ENCODE measurements at places on chromosomes 11 and 22. TPM values are rescaled to one million over a fixed set of nuclear protein-coding genes. Genes with fewer than 3 reads are reported as not detected.

- DNase-seq: no peak
Measured at GRCh38 chr22:36336246-36337182, 51.3 kb downstream of the MYH9 start.

DNA sequence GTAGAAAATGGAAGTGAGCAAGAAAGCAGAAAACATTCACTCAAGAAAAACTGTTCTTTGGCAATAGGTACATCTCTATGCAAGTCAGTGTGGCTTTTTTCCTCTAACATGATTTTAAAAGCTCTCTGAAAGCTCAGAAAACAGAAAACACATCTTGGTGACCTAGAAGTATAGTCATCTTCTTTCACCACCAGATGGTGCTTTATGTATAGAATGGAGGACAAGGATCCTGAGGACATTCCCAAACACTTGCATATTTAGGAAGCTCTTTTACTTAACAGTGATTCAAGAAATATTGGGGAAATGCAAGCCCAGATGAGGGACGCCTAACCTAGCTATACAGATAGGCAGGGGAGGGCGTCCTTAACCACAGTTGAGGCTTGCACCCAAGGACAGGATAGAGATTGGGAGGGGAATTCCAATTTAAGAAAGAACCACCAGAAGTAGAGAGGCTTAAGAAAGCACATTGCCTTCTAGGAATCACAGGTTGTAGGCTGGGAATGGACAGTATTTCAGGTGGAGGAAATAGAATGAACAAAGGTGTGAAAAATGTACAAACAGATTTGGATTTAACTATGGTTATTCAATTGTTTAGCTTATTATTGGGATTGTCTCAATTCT is 13.8 kb upstream of the CCDC81 start:
- peak; percentile 45 for DNase-seq

GRCh38 chr11:31827455-31828206 is 16.5 kb upstream of the PAX6 start:
- DNase-seq: no peak

- no peak for DNase-seq
Measured at GRCh38 chr11:68854273-68854958, 12.7 kb upstream of the CPT1A start.

- DNase-seq: no peak
Measured at GRCh38 chr11:124676386-124676785, 2.7 kb downstream of the SPA17 start.

Gene MPZL3
- polyA plus RNA-seq: 1.7 TPM

Gene DMC1
- 7.6 TPM for polyA plus RNA-seq

Gene OR2AG2
- polyA plus RNA-seq: 0.04 TPM

GRCh38 chr11:93689240-93689639 is 27.8 kb downstream of the CEP295 start:
- DNase-seq: no peak

Gene PTGDR2
- polyA plus RNA-seq: 1.2 TPM

Gene SLC5A4
- 0.78 TPM for polyA plus RNA-seq

- no peak for DNase-seq
Measured at GRCh38 chr11:69115586-69116560, 39.9 kb upstream of the SMIM38 start.

Gene C11orf54
- polyA plus RNA-seq: 40.1 TPM

Gene MEI1
- not detected for polyA plus RNA-seq

GRCh38 chr11:126172596-126173038 is 38.8 kb downstream of the RPUSD4 start:
- no peak for DNase-seq

- no peak for DNase-seq
Measured at GRCh38 chr22:44331881-44332714, 19.3 kb upstream of the SHISAL1 start.

- DNase-seq: no peak
Measured at GRCh38 chr11:46686886-46687795, 13.3 kb downstream of the ARHGAP1 start.

DNA sequence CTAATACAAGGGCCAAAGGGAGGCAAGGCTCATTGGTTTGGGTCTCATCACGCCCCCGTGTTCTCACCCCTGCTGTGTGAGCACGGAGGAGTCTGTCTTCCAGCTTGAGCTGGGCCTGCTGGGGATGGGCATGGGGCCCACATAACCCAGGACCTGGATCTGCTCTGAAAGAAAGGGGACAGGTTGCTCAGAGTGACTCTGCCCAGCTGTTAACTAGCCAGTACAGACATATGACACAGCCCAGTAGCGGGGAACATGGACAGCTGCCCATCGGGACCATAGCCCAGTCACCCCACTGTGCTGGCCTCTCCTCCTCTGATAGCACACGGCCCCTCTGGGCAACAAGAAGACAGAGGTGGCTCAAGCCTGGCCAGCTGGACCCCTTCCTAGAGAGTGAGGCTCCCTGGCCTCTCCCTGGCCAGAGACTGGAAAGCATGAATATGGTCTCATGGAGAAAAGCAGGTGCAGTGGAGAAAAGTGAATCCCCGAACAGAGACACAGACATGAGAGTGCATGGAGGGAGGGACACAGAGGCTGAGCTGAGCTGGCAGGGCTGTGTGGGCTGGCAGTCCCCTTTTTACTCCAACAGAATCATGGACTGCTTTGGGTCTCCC is 973.9 kb downstream of the BRD1 start:
- DNase-seq: no peak

GRCh38 chr22:25680956-25681355 is 61.0 kb upstream of the MYO18B start:
- DNase-seq: peak; percentile 44

Gene RBM4
- polyA plus RNA-seq: 147 TPM

Gene ACTN3
- 61.4 TPM for polyA plus RNA-seq

Gene C11orf97
- not detected for polyA plus RNA-seq

GRCh38 chr11:18324381-18324780 is 2.0 kb downstream of the GTF2H1 start:
- no peak for DNase-seq

DNA sequence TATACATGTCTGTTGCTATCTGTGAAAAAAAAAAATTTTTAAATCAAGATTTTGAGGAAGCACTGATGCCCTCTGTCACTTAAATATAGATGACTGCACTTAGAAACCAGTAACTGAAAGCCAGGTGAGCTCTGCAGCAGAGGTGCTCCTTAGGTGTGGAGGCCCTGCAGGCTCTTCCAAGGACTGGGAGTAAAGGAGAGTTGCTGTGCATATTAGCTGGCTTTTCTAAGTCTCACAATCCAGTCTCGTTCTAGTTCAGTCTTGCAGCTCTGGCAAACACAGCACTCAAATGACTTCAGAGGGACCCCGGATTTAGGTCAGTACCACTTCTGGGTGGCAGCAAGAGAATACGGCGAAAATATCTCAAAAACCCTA is 61.0 kb downstream of the LARGE2 start:
- DNase-seq: no peak

Gene ST13
- 422 TPM for polyA plus RNA-seq

DNA sequence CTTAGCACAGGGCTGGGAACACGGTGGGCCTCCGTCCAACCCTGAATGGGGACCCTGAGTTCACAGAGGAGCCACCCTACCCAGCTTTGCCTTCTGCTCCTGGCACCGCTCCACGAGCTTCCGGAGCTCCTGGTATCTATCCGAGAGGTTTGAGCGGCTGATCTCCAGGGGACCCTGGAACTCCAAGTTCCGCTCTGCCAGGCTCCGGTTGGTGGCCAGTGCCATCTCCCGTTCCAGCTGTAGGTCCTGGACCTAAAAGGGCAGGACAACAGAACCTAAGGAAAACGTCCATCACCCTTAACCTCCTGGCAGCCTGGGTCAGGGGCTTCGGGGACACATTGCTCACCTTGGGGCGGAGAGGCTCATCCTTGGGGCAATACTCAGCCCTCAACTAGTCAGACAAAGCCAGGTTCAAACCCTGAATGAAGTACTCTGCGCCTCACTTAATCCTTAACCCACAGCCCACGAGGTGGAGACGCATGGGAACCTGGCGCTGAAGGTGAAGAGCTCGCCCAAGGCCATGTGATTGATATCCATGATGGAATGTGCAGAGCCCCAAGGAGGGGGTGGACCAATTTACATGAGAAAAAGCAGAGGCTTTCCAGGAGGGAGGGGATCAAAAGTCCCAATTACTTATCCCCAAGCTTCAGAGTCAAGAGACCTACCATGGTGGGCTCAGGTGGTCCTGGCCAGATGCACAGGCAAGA is 27.1 kb downstream of the VPS37C start:
- no peak for DNase-seq

Gene PTPN5
- polyA plus RNA-seq: not detected

DNA sequence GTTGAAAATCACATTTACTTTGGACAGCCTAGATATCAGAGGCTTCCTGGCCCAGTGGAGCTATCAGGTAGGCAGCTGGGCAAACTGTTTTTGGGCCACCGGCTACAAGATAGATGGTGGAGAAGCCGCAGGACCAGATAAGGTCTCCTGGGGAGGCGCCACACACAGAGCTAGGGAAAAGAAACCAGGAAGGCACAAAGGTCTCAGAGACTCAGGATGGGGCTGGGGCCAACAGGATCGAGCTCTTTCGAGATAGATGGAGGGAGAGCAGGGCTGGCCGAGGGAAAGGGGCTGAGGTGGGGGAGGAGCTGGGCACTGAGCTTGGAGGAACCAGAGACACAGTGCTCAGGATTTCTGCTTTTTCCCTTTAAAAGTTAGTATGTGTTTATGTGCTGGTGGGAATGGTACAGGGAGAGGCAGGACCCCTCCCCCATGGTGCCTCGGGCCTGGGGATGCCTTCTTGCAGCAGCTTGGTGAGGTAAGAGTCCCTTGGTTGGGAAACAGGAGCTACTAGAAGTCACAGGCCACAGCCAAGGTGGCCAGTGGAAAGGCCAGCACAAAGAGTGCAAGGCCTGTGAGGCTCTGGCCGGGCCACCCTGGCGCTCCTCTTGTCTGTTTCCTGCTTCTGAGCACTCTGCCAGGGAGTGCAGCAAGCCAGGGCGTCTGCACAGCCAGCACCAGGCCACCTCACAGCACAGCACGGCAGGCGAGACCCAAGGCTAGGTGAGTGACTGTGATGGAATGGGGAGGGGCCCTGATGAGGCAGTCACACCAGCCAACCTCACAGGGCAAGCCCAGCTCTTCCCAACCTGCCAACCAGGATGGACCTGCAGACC is 11.5 kb upstream of the NAP1L4 start:
- DNase-seq: no peak

DNA sequence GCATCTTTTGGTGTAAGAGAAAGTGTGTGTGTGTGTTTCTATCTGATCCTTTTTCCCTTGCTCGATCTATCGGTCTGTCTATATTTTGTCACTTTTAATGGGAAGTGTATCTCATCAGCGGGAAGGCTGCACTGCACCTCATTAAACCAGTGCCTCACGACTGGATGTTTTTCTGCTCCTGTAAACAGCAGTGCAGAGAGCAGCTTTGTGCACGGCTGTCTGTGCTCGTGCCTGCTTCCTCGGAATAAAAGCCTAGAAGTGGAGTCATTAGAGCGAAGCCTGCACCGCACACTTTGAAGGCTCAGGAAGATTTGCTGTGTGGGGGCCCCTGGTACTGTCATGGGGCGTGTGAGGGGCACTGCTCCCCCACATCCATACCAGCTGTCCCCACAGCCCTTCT is 27.0 kb upstream of the PARVG start:
- DNase-seq: no peak

GRCh38 chr22:22746061-22746962 is 101.9 kb downstream of the GGTLC2 start:
- no peak for DNase-seq

Gene ANO1
- polyA plus RNA-seq: not detected

DNA sequence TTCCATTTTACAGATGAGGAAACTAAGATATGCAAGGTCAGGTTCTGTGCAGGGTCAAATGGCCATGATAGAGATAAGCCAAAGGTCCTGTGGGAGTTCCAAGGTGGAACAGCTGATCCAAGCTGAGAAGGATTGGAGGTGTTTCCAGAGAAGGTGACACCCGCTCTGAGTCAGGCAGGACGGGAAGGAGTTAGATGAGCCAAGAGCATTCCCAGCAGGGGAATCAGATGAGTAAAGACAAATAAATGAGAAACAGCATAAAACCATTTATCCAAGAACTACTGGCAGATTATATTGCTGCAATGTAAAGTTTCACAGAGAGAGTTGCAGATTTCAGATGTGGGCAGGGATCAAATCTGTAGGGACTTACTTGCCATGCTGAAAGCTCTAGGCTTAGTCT is 18.9 kb upstream of the HEPHL1 start:
- DNase-seq: no peak

Data from muscle of arm (tissue), 14 donors.